ENCODE measurements at places on chromosomes 4 and X.
A peak's percentile ranks its signal among the peaks of the same experiment; 100 is the strongest.

DNA sequence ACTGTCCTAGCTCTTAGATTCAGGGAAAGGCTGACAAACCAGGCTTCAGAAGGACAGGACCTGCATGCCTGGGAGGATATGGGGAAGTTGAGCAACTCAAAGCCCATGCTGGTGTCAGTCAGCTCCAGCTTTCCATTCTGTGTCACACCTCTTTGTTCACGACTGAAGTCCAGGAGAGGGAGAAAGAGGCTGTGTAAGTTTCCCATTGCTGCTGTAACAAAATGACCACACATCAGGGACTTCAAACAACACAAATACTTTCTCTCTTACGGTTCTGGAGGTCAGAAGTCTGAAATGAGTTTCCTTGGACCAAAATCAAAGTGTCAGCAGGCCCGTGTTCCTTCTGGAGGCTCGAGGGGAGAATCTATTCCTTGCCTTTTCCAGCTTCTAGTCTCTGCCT lies 50.6 kb upstream of the STX18 start:
- H3K4me1 ChIP-seq = peaks cover 35% of the 10 kb centered on the region
- H3K27me3 ChIP-seq = no peaks in the 10 kb centered on the region
- H3K4me3 ChIP-seq = no peak overlapping the region

- H3K27ac ChIP-seq = no peak overlapping the region
- H3K27me3 ChIP-seq = no peaks in the 10 kb centered on the region
- no peak for DNase-seq
These were observed 14.8 kb downstream of the PDK3 start for GRCh38 chrX:24479924-24480323.

GRCh38 chrX:14497184-14497666 lies 32.1 kb upstream of the GLRA2 start:
- H3K27me3 ChIP-seq = no peaks in the 10 kb centered on the region
- no peaks in the 10 kb centered on the region for H3K36me3 ChIP-seq
- H3K4me3 ChIP-seq = no peak overlapping the region

DNA sequence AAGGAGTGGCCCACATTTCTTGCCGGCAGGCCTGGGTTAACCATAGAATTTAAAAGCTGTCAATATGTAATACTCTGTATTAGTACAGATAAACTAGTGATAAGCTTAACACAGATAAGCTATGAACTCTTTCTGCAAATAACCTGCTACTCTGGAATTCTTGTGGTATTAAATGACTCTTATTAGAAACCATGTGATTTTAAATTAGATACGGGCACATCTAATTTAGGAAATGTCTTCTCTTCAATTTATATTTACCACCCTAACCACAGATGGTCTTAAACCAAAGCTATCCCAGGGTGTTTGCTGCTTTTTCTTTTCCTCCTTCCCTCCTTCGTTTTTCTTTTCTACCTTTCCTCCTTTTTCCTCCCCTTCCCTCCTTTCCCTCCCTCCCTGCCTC lies 4.9 kb downstream of the GNRHR start:
- H3K4me3 ChIP-seq = no peak overlapping the region
- no peaks in the 10 kb centered on the region for H3K27me3 ChIP-seq
- H3K27ac ChIP-seq = no peak overlapping the region
- no peaks in the 10 kb centered on the region for H3K36me3 ChIP-seq
- no peak for DNase-seq
- H3K4me1 ChIP-seq = peaks cover 3% of the 10 kb centered on the region

GRCh38 chr4:80336582-80336981 lies 1.1 kb downstream of the CFAP299 start:
- H3K36me3 ChIP-seq = no peaks in the 10 kb centered on the region
- H3K27me3 ChIP-seq = peaks cover 45% of the 10 kb centered on the region
- peak overlapping the region; percentile 90 for H3K4me3 ChIP-seq
- H3K27ac ChIP-seq = no peak overlapping the region
- no peak for DNase-seq

All from neural crest cell (in vitro differentiated cells).